ENCODE measurements at places on chromosomes 7 and 10. TPM values are rescaled to one million over a fixed set of nuclear protein-coding genes. Genes with fewer than 3 reads are reported as not detected.

The COL13A1 gene
- 6.6 TPM for total RNA-seq

The SPDYE2 gene
- total RNA-seq: not detected

The FASTK gene
- 69.6 TPM for total RNA-seq

The THNSL1 gene
- total RNA-seq: 4.3 TPM

The CLEC5A gene
- total RNA-seq: not detected

The RASA4 gene
- total RNA-seq: 30.4 TPM

The GTPBP4 gene
- total RNA-seq: 42.0 TPM

The PON1 gene
- not detected for total RNA-seq

The MOGAT3 gene
- not detected for total RNA-seq

The VAX1 gene
- total RNA-seq: not detected

The NPY gene
- total RNA-seq: not detected

The IL2RA gene
- total RNA-seq: not detected

The CYP2W1 gene
- not detected for total RNA-seq

The AKR1C3 gene
- 119 TPM for total RNA-seq

The RAB19 gene
- total RNA-seq: not detected

The FGL2 gene
- total RNA-seq: 0.17 TPM

The ATRNL1 gene
- 0.17 TPM for total RNA-seq

The JCAD gene
- total RNA-seq: 74.7 TPM

The NUTM2B gene
- 0.33 TPM for total RNA-seq

The ASAH2 gene
- total RNA-seq: under 0.01 TPM

The TRIL gene
- 27.5 TPM for total RNA-seq
